ENCODE measurements at places on chromosomes 5 and 9.

DNA sequence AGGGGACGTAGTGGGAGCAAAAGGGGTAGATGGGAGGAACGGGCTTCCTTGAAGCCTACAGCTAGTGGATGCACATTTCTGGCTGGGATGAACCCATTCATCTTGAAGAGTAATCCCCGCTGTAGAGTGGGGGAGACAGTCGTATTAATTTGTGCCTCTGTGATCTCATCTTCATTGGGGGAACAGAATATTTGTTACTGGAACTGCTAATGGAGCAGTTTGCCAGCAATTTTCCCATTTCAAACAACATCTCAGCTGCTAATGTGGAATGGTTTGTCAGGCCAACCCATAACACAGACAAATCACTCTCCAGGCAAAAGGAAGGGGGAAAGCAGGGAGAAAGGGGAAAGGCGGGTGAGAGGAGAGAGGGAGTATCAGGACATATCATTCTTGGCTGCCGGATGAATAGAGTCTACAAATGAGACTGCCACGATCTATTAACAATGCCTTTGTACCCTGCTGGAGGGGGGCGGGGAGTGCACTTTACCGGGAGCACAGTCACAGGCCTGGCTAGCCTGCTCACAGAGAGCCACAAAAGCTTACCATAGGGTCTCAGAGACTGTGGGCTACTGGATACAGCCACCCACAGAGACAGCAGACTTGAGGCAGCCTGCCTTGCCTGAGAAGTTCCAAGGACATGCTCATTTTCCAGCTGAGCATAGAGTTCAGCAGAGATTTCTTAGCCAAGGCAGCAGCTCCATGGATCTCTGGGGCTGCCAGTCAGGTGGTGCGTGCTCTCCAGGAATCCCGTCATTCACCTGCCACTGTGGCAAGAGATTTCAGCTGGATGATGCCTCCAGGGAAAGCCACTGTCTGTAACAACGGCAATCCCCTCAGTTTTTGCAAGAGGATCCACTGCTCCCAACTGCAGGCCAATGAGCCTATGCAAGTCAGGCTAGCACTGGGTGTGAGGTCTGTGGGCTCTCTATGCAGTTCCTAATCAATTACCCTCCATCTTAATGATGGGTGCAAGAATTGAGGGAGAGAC, 217.7 kb upstream of the PANK3 start:
- DNase-seq, result no peak

DNA sequence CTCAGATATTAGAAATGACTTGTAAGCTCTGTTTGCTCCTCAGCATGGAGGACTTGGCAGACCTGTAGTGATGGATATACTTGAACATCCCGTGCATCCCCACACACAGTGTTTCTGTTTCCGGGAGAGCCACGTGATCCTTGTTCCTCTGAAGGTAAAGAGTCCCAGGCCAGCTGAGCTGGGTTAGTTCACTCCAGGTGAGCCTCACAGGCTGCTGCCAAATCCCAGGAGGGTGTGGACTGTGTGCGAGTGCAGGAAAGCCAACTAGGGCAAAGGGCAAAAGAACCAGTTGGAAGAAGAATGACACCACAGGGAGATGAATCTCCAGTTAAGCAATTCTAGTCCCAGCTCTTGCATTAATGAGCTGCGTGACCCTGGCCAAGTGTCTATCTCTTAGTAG, 10.4 kb upstream of the TOMM5 start:
- DNase-seq, result no peak

- no peak for DNase-seq
These were observed 575.9 kb downstream of the RAB3C start for GRCh38 chr5:59158637-59159391.

- no peak for DNase-seq
These were observed 499.0 kb downstream of the SEMA5A start for GRCh38 chr5:9046756-9047481.

DNA sequence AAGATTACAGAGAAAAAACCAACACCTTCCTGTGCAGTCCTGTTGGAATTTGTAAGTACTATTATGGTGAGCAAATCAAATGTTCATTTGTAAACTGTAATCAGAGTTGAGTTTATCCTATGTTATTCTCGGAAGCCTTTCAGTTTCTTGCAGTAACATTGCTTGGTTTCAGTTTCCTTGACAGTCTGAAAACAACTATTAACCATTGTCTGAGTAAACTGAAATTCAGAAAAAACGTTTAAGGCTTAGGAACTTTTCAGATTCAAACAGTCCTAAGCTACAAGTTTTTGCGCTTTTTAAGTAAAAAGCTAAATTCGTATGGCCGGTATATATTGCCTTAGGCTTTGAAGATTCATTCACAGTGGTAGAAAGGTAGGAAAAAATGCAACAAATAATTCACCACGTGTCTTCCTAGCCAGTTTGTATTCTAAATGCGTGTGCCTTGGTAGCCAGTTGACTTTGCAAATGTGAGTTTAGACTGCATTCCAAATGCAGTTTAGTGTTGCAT, 2.5 kb downstream of the GPBP1 start:
- DNase-seq, result no peak

- no peak for DNase-seq
These were observed 223.5 kb downstream of the ROR2 start for GRCh38 chr9:91726406-91727100.

DNA sequence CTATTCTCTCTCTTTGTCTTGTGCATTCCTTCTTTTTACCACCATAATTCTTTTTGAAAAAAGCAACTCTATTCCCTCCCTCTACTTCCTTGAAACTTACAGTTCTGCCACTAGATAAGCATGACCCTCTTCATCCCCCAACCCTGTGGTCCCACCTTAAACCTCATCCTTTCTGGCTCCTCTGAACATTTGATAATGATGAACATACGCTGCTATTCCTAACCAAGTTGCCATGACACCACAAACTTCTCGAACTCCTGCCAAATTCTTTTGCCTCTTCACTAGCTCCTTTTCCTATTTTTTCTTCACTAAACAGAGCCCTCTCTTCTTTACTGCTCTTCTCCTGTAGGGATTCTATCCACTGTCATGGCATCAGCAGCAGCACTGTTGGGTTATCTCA, 57.1 kb downstream of the MOCS2 start:
- DNase-seq, result no peak

DNA sequence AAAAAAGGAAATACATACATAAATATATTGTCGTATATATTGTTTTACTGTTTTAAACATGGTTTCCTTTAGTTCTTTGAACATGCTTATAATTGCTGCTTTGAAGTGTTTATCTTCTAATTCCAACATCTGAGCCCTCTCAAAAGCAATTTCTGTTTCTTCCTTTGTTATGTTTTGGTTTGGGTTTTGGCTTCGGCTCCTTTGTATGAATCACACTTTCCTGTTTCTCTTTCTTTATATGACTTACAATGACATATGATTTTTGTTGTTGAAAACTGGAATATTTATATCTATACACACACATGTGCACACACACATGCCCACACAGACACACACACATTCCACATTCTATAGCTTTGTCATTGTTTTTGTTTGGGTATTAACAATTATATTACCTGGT, 1206.7 kb downstream of the CDH12 start:
- no peak for DNase-seq

- no peak for DNase-seq
These were observed 18.2 kb downstream of the ASS1 start for GRCh38 chr9:130462685-130463540.

- DNase-seq, result no peak
These were observed 900 bp upstream of the HAVCR2 start for GRCh38 chr5:157109744-157110143.

DNA sequence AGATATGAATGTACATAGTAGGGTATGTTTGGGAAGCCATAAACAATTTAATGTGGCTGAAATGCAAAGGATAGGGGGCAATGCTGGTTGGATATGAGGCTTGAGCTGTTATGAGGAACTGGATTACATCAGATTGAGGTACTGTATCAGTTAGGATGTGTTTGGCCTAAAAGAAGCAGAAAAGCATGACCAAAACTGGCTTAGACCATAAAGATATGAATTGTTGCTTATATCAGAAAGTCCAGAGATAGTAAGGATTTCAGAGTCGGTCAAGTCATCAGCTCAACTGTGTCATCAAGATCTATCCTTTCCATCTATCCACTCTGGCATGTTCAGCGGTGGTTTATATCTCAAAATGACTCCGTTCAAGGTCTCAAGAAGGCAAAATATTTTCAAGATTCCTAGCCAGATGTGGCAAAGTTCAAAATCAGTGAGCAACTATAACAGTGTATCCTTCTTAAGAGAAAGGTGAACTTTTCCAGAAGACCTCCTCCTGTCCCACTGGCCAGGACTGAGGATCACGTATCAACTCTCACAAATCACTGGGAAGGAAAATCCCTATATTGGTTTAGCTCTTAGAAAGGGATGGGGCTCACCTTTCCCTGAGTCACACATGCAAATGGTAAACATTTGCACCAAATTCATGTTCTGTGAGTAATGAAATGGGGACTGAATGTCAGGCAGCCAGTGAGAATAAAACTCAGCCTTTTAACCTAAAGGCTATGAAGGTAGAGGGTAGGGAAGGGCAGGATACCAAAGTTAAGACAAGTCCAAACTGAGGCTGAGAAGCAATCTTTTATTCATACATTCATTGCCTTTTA, 257.8 kb downstream of the TRIM32 start:
- DNase-seq, result no peak

- no peak for DNase-seq
These were observed 30.3 kb upstream of the AKNA start for GRCh38 chr9:114418053-114418452.

DNA sequence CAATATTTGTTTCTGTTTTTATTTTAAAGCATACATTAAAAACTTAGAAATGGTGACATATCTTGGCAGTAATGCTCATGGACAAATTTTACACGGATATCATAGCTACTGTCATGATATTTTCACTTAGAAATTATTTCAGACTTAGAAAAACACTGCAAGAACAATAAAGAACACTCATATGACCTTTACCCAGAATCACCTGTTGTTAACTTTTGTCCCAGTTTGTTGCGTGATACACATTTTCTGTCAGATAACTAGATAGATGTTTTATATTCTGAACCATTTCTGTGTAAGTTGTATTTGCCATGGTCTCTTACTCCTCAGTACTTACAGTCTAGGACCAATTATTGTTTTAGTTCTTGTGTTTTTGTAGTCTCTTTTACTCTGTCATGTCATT, 3.6 kb upstream of the LRRC70 start:
- DNase-seq, result no peak

DNA sequence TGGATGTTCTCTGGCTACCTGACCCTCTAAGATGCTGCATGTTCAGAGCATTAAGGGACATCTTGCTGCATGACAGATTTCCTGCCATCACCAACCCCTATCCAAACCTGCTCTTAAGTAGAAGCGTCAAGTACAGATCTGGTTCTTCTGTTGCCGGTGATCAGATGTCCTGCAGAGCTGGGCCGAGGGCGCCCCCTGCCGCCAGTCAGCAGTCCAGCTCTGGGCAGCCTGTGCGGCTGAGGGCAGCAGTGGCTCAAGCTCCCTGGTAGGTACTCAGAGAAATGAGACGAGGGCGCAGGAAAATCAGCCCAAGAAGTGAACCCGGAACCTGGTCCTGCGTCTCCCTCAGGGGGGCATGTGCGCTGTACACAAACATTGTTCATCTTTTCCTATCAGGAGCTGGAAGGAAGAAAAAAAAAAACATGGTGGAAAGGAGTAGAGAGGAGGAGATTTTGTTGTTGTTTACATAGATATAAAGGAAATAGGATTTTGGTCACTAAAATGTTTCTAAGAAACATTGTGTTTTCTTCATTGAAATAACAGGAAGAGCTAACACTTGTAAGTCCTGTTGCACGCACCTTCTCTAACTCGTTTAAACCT, 95.8 kb downstream of the CFAP90 start:
- DNase-seq, result no peak

- no peak for DNase-seq
These were observed 719.4 kb upstream of the ADAMTS16 start for GRCh38 chr5:4420681-4421080.

DNA sequence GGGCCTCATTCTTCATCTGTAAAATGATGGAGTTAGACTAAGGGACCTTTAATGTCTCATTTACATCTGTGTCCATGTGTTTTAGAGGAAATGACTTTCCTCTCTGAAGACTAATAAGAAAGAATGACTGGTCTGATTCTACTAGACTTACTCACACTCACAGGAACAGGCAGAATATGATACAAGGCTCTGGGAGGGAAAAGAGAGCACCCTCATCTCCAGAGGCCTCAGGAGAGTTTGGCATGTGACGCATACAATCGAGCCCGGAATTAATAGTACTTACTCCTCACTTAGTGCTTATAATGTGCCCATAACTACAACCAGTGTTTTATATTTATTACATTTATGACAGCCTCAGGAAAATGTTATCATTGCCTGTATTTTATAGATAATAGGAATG, 608.7 kb downstream of the KCTD16 start:
- no peak for DNase-seq

- no peak for DNase-seq
These were observed 575.8 kb upstream of the ZNF462 start for GRCh38 chr9:106287091-106287631.

- DNase-seq, result no peak
These were observed 281.9 kb upstream of the IRX4 start for GRCh38 chr5:2164586-2164985.

DNA sequence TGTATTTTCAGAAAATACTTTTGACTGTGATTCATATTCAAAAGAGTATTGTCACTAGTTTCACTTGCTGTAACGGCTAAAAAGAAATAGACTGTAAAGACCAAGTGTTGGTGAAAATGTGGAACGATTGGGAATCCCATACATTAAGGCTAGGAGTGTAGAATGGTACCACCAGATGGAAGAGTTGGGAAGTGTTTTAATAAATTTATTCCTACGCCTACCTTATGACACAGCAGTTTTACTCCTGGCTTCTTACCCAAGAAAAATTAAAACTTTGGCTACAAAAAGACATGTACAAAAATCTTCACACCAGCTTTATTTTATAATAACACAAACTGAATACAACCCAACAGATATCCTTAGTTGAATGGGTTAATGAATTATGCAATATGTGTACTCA, 256.2 kb downstream of the TAF11L14 start:
- DNase-seq, result no peak

- DNase-seq, result no peak
These were observed 21.8 kb upstream of the FKTN start for GRCh38 chr9:105535920-105536668.

DNA sequence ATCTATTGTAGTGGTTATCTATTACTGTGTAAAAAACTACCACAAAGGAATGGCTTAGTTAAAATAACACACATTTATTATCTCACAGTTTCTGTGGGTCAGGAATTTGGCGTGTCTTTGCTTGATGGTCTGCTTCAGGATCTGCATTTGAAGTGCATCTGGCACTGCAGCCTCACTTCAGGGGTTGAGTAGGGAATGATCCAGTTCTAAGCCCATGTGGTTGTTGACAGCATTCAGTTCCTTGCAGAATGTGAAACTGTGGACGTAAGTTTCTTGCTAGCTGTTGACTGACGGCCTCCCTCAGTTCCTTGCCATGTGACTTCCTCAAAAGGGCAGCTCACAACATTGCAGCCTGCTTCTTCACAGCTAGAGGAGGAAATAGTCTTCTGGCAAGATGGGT, 2.1 kb upstream of the OGN start:
- no peak for DNase-seq

All from omental fat pad (tissue), 4 donors.